ENCODE measurements at places on chromosomes 13 and 19.

DNA sequence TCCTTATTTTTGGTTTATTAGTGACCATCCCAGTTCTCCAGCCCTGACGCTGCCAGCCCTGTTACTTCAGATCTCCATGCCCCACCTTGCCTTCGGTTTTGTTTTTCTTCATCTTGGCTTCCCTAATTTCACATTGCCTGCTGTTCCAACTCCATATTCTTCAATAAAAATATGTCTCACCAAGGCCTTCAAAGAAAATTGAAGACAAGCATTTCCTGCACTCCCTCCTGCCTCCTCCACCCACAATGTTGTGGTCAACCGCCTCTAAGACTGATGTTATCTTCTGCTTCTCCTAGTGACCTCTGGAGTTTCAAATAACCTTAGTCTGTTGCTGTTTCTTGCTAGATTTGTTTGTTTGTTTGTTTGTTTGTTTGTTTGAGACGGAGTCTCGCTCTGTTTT is 14.6 kb downstream of the PLD3 start:
- DNase-seq: no peak

DNA sequence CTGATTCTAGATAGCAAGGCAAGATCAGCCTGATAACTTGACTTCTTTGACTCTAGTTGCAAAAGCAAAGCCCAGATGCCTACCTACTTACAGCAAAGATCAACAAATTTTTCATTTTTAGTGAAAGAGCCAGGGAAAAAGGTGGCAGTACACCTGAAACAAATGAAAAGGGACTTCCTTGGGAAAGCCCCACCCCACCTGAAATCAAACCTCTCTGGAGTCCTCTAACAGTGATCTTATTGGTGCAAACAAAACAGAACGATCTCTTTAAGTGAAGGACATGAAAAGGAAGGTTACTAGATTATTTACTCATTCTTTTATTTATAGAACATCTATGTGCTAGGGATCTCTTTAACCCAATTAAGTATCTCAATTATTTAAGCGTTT is 507 bp upstream of the LCP1 start:
- DNase-seq: no peak

DNA sequence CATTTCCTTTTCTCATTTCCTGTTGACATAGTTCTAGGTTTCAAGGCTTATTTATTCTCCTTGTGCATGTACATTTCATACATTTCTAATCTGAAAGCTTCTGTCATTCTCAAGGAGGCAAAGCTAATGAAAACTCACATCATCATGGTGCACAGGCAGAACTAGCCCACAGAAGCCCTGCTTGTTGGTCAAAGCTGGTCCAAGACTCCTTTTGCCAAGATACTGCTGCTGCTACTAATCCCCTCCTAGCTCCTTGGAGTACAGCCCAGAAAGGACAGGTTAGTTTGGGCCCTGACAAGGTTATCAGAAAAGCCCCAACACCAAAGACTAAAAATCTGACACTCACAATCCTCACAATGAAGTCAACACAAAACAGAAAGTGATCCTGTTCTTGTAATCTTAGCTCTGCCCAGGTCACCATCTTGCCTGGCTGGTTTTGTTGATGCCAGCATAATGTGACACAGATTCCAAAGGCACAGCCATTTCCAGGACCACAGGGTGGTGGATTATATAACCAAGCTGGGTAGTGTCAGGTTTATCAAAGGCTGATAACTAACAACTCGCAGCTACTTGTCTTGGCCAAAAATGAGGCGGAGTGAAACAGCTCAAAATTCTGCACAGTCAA is 417.4 kb downstream of the NDFIP2 start:
- DNase-seq: no peak

GRCh38 chr13:77918391-77919245 is at the start of gene EDNRB:
TSS of gene EDNRB (minus strand) at chr13:77918831. CDS start at chr13:77918573, 258 bp downstream.
- DNase-seq: no peak
